ENCODE measurements at places on chromosomes 7 and 10. TPM values are rescaled to one million over a fixed set of nuclear protein-coding genes. Genes with fewer than 3 reads are reported as not detected.

GRCh38 chr7:151013733-151014497 is 10.4 kb downstream of the ATG9B start:
- DNase-seq: peak; percentile 96

DNA sequence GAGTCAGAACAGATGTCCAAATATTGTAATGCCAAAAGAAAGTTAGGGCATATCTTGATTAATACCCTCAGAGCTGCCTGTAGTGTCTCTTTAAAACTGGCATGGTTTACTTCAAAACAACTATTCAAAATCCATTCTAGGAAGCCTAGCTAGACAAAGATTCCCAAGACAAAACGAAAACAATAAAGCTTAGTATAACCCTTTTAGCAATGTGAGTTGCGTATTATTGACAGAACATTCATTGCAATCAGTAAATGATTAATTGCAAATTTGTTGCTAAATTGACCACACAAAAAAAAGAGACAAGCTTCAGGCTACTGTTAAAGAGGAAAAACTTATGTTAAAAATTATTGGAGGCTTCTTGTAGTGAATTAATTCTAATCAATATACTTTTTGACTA is 406.9 kb downstream of the DGKB start:
- no peak for DNase-seq

The AVPI1 gene
- total RNA-seq: 2.3 TPM

The BUD31 gene
- total RNA-seq: 185 TPM
